ENCODE measurements at places on chromosomes 13 and 19.
A peak's percentile ranks its signal among the peaks of the same experiment; 100 is the strongest.

- DNase-seq: no peak
Observed at GRCh38 chr13:90091611-90092010, 1255.9 kb upstream of the MIR17HG start.

DNA sequence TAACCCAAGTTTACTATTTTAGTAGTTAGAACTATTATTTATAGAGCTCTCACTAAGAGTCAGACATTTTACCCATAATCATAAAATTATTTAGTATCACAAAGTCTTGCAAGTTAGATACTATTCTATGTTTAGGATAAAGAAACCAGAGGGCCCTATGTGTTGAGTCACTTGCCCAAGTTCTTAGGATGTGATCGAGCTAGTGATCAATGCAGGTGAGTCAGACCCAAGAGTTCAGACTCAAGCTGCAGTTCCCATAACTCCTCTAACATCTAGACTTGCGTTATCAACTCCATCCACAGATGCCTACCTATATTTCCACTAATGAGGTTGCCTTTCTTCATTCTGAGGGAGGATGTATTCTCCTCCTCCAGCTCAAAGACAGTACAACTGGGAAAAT is 53.8 kb downstream of the DACH1 start:
- DNase-seq: no peak

- no peak for DNase-seq
Observed at GRCh38 chr13:70755456-70755855, 647.2 kb upstream of the KLHL1 start.

GRCh38 chr19:57687363-57688010 is 5.7 kb downstream of the ZNF551 start:
- DNase-seq: no peak

DNA sequence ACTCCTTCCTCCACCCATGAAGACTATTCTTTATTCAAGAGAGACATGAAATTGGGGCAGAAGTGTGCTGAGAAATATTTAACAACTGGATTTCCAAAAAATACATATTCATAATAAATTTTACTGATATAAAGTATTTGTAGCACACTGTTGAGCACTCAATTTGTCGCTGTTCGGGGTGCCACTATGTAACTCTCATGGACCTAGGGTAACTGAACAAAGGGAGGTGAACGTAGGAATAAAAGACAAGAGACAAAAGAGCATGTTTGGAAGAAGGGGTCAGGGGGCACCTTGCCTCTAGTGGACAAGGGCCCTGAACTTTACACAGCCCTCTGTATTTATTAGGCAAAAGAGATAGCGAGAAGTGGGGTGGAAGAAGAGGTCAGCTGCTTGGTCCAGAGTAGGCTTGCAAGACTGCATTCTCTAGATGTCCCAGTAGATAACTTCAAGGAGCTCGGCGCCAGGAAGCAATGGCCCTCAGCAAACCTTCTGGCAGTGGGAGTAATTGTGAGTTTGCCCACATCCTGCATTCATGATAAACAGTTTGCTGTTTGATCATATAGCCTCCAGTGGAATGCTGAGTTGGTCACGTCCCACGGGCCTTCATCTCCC is 4.5 kb upstream of the ZNF175 start:
- DNase-seq: no peak

DNA sequence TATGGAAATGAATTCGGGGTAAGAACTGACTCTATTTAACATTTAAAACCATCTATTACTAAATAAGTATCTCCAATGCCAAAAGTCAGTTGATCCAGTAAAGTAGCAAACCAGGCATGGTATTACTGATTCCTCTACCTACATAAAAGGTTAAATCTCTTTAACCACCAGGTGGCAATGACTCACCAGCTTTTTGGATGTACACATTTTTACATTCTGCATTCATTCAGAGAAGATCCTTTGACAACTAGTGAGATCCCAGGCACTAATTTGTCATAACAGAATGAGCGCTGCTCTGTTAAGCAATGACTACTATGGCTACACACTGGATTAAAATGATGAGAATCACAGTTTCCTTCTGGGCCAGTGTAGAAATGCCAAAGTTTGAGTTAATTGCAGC is 329.8 kb upstream of the GPC6 start:
- DNase-seq: peak; percentile 51

- DNase-seq: peak; percentile 80
Observed at GRCh38 chr13:44365008-44365407, 8.6 kb upstream of the SERP2 start.

DNA sequence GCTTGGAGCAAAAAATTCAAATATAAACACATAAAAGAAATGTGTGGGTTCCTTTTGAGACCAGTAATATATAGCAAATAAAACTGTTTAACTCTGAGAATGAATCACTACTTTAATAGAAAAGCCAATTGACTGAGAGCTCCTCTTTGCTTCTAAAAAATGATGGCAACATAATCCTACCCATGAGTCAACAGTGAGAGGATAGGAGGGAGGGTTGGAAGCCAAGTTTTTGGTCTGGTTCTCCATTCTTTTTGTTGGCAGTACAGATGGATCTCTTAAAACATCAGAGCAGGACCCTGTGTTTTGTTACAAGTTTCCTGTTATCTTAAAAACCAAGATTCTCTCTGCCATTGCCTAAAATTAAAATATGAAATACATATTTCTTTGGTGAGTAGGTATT is 50.0 kb upstream of the POSTN start:
- peak; percentile 83 for DNase-seq

GRCh38 chr19:38912600-38913514 is 871 bp upstream of the CCER2 start:
- no peak for DNase-seq

GRCh38 chr19:16446108-16446723 is 25.6 kb downstream of the EPS15L1 start:
- no peak for DNase-seq

- DNase-seq: no peak
Observed at GRCh38 chr13:68386808-68387207, 1156.7 kb upstream of the PCDH9 start.

DNA sequence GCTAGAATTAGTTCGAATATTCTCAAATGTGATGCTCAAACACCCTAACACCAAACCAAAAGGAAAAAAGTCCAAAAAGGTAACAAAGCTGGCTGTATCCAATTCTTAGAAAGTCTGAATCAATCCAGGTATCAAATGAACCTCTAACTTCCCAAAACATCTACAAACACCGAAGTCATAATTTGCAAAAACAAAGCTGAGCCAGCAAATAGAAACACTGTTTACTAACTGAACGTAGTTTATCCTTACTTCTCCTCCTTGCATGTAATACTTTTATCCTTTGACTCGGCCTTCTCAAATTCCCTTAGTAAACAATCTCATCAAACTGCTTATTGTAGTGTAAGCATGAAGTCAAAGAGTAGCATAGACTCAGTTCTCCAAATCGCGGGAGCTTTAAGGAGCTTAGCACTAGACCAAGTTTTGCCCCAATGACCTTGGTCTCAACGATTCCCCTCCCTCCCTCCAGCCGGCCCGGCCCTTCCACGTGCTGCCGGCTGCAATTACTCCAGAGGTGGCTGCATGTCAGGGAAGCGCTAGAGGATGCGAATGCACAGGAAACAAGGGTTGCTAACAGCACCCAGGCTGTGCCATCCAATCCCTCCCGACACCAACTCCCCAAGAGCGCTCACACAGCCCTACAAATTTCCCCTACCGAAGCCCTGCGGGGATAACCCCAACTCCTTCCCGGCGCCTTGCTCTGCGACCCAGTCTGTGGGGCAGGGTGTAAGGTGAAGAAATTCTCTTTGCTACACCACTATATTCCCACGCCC is 693 bp downstream of the XPO4 start:
- DNase-seq: peak; percentile 11

DNA sequence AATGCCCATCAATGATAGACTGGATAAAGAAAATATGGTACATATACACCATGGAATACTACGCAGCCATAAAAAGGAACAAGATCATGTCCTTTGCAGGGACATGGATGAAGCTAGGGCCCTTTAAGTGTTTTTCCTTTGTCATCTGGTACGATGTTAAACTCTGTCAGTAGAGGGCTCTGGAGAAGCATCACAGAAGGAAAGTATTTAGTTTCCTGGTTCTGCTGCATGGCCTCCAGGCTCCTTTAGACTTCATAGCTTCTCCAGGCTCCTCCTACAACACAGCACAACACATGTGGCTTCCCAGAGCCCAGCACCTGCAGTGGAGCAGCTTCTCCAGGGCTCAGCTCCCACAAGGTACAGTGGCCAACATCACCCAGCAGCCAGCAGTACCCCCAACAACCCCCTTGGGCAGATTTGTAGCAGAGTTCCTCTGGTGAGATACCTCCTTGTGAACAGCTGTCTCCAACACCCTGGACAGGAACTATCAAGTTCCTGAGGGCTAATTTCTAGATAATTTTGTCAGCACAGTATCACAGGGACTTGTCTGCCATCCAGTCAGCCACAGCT is 63.4 kb downstream of the KCTD12 start:
- peak; percentile 57 for DNase-seq

DNA sequence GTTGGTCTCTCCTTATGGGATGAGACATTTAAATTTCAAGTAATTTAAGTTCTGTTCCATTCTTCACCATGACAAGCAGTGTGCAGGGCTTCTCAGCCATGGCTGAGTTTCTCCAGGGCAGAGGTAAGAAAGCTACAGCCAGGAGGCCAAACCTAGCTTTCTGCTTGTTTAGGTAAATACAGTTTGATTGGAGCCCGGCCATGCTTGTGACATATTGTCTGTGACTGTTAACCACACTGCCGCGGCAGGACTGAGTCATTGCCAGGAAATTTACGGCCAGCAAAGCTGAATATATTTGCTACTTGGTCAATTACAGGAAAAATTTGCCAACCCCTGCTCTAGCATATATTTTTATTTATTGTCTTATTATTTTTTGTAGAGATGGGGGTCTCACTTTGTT is 10.7 kb downstream of the NLRP8 start:
- no peak for DNase-seq

DNA sequence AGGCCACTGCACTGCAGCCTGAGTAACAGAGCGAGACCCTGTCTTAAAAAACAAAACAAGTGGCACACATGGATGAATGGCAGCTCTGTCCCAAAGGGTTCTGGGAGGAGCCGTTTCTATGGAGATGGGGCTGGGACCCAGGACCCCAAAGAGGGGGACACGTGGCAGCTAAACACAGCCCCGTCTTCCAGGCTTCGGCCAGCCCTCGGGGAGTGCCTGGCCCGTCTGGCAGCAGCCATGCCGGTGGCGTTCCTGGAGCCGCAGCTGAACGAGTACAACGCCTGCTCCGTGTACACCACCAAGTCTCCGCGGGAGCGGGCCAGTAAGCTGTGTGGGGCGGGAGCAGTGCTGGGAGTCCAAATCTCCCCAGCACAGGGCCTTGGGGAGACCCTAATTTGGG is 82.4 kb downstream of the RYR1 start:
- DNase-seq: no peak

- no peak for DNase-seq
Observed at GRCh38 chr13:55345224-55345623, 1795.5 kb upstream of the PRR20A start.

- DNase-seq: no peak
Observed at GRCh38 chr19:55018633-55019032, 19.4 kb downstream of the GP6 start.

- no peak for DNase-seq
Observed at GRCh38 chr13:71576571-71576970, 290.4 kb downstream of the DACH1 start.

DNA sequence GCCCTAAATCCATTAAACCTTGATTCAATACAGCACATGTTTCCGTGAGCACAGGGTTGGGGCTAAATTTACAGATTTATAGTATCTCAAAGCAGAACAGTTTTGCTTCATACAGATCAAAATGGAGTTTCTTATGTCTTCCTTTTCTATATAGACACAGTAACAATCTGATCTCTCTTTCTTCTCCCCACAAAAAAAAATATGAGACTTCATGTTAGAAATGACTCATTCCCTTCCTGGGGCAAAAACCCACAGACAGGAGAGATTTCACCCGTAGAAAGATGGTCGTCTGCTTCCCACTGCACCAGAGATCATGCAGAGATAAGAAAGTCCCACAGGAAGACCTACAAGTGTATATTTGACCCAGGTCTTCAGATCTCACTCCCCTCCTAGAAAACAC is 7.7 kb upstream of the ZNF611 start:
- DNase-seq: no peak

DNA sequence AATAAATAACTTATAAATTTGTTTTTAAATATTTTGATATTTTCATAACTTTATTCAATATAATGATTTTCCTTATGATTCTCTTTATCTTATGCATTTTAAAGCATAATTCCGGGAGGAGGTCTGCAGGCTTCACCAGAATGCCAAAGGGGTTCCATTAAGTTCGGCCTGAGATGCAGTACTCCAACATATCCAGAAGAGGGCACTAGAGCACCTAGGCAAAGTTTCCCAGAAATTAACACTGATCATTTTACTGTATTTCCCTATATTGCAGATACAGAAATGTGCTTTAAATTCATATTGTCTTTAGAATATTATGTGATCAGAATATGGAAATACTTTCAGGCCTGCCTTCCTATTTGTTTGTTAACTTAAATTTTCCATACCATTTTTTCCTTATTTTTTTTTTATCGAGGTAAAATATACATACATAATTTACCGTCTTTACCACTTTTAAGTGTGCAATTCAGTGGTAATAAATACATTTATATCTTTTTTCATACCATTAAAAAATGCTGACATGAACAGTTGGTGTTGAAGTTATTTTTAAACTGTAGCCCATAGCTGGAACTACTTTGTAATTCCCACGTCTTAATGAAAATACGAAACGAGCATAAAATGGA is 58.9 kb upstream of the TM9SF2 start:
- DNase-seq: peak; percentile 49

GRCh38 chr19:42069619-42070351 is at the start of gene GRIK5:
TSS of gene GRIK5 (minus strand) at chr19:42070206. CDS start at chr19:42065770, 4,436 bp downstream.
- no peak for DNase-seq

DNA sequence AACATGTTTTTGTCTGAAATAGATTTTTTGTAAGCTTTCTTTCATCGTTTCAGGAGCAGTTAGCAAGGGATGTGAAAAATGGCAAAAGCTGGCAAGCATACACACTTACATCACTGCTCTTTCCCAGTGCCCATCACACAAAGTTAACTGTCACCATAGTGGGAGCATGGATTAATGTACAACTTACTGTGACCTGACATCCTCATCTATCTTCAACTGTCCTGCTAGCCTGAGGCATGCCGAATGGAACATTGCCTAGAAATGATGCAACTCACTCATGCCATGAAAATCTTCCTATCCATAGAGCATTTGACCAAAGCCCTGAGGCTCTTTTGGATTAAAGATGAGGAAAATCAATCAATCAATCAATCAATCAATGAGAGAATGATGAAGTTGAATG is 491.7 kb upstream of the SLC10A2 start:
- DNase-seq: no peak

DNA sequence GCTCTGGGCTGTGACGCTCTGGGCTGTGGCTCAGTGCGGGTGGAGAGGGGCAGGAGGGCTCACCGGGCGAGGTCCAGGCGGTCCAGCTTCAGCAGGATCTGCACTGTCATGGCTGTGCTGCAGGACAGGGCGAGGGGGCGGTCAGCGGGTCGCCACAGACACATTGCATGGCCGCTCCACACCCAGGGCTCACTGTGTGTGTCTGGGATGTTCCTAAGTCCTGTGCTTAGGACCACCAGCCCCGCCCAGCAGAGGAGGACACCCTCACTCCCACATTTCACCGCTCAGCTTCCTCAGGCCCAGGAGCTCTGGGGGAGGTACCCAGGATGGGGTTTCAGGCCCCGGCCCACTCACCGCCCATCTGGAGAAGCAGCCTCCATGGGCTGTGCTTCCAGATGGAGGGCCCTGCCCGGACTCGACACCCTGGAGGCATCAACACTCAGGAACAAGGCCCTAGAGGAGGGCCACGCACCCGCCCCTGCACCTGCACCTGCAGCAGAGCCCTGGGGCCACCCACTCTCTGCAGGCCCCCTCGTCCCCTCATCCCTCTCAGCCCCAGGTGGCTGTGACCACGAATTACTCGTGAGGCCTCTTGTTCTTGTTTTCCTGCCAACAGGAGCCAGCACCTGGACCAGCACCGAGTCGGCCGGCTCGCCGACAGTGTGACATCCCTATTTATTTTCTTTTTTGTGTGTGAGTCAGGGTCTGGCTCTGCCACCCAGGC is 9.7 kb upstream of the CERS1 start:
- DNase-seq: no peak
